ENCODE measurements at places on chromosomes 13 and 19. TPM values are rescaled to one million over a fixed set of nuclear protein-coding genes. Genes with fewer than 3 reads are reported as not detected.

DNA sequence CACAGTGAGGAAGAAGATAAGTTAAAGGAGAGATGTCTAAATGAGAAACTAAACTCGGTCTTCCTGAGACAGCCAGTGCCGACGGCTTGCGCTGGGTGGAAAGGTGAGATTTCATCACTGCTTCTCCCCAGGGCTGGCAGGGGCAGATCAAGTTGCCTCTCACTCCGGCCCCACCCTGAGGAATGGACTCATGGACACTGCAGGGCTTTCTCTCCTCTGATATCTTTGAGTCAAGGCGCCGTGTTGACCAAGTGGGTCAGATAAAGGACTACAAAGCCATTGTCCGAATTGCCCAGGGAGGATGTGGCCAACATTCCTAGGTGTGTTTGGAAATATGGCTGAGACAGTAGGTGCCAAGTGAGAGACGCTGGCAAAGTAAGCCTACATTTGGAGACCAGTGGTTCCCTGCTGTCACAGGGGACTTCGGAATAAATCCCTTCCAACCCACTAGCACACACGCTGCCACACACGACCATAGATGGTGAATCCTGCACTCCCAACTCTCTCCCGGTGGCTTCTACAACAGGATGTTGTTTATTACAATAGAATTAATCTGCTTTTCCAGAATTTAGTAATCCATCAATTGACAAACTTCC is 156.5 kb upstream of the TSC22D1 start:
- no peak for DNase-seq

GRCh38 chr19:49340069-49340864 is 5.1 kb downstream of the CD37 start:
- peak; percentile 75 for DNase-seq

GRCh38 chr13:109130093-109130835 is 500.9 kb downstream of the MYO16 start:
- no peak for DNase-seq

- no peak for DNase-seq
Observed at GRCh38 chr13:30818323-30818960, 83.1 kb downstream of the ALOX5AP start.

DNA sequence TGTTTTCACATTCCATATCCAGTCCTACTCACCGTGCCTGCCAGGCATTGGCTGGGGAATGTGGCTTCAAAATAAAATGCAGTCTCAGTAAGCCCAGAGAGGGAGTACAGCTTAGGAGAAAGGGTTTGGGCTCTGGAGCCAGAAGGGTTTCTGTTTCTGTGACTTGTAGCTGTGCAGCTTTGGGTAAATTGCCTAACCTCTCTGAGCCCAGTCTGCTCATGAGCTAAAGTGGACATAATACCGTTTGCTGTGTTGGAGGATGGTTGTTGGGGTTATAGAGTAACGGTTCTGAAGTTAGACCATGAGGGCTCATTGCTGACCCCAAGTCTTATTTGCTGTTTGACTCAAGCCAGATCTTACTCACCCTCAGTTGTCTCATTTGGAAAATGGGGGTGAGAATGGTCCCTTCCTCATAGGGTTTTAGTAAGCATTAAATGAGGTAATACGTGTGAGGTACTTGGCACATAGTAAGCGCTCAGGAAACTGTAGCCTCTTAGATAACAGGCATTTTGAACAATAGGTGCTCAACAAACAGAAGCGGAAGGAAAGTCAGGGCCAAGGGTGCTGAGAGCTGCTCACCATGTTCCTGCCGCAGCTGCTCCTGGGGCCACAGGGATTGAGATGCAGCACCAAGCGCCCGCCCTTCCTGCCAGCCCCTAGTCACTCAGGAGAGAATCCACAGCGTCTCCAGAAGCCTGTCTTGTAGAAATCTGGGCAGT is 45.5 kb downstream of the C13orf42 start:
- no peak for DNase-seq

- DNase-seq = no peak
Observed at GRCh38 chr13:45353895-45354294, 12.9 kb upstream of the TPT1 start.

GRCh38 chr13:34591900-34592529 is 350.1 kb upstream of the NBEA start:
- DNase-seq = no peak

DNA sequence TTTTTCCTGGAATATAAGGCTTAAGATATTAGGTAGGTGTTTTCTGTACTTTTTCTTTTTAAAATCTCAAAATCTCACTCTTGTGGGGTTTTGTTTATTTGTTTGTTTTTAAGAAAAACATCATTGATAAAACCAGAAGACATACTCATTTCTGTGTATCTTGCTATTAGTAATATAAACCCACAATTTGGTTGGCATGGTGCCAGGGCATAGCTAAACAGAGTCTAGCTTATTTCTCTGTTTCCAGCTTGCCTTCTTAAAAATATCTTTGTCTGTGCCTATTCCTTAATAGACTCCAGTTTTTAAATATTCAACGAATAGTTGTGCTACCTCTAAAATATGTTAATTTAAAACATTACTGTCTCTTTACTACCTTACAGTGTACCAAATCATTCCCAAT is 1121.9 kb upstream of the PCDH20 start:
- DNase-seq = no peak

GRCh38 chr13:30714629-30715371 is 20.5 kb upstream of the ALOX5AP start:
- no peak for DNase-seq

GRCh38 chr13:110327051-110327721 is 20.1 kb downstream of the COL4A2 start:
- no peak for DNase-seq

- DNase-seq = peak; percentile 70
Observed at GRCh38 chr19:11164879-11165406, 9.4 kb upstream of the SPC24 start.

DNA sequence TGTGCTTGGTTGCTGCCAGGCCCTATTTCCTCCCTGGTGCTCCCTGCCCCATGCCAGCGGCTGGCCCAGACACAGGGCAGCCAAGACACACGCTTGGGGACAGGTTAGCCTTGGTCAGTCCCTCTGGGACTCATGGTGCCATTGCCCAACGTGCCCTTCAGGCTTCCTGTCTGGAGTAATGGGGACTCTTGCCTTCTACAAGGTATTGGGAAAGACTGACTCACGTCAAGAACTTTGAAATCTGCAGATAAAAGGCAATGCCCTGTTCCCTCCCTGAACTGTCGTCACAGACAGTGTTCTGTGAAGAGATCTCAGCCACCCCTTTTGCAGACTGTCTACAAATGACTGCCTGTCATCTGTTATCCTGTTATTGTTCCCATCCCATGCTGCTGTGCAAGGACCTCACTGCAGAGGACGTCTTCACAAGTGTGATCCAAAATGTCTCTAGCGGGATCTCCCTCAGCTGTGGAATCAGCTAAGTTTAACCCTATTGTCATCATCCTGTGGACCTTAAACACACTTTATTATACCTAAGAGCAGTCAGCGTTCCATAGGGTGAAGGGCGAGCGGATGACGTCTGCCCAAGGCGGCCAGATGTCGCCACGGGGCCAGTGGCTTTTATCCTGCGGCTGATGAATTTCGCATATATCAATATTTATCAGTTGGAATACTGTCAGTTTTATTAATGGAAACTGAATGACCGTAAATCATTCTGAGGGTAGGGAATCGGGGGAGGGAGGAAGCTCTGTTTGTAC is 59.0 kb downstream of the GSX1 start:
- no peak for DNase-seq

DNA sequence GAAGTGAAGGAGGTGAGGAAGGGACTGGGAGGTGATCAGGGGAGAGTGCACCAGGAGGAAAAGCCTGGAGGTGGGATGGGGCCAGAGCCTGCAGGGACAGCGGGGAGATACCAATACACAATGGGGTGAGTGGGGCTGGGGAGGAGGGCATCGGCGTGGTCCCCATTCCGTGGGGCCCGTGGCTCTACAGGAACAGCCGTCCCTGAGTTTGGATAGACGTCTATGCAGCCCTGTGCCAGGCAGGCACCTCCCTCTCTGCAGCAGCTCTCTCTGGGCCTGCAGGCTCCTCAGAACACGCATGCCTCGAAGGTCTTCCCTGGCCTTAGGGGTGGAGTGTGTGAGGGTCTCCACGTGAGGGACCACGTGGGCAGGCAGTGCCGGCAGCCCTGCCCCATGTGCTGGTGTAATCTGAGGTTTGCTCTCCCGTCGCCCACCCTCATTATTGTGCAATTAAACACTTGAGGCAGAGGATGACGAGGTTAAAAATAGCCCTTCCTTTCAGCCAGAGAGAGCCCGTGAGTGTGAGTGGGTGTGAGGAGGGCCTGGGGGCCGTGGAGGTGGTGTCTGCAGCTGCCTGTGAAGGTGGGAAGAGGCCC is 16.5 kb downstream of the C2CD4C start:
- DNase-seq = no peak

DNA sequence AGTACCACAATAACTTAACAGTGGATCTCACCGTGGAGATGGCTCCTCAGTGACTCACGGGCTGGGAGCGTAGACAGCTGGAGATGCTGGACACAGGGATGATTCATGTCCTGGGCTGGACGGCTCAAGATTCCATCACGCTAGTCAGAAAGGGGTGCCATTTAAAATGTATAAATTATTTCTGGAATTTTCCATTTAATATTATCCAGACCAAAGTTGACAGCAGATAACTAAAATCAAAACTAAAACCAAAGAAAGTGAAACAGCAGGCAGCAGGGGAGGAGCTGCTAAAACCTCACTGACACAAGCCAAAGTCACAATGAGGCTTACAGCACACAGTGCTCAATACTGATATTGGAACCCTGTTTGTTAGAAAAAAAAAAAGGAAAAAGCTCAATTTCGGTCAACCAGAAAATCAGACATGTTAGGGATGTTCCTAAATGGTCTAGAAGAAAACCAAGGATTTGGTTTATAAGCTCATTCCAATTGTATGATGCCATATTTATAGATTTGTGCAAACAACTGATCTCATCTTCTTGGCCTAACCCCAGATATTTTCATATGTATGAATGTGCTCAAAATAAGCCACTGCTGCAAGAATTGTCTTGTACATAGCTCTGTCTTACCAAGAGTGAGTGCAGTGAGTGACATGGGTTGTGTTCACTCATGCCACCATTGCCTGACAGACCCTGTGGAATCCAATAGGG is 111.8 kb downstream of the SACS start:
- DNase-seq = peak; percentile 17

- no peak for DNase-seq
Observed at GRCh38 chr13:108272333-108272732, 2.8 kb downstream of the TNFSF13B start.

DNA sequence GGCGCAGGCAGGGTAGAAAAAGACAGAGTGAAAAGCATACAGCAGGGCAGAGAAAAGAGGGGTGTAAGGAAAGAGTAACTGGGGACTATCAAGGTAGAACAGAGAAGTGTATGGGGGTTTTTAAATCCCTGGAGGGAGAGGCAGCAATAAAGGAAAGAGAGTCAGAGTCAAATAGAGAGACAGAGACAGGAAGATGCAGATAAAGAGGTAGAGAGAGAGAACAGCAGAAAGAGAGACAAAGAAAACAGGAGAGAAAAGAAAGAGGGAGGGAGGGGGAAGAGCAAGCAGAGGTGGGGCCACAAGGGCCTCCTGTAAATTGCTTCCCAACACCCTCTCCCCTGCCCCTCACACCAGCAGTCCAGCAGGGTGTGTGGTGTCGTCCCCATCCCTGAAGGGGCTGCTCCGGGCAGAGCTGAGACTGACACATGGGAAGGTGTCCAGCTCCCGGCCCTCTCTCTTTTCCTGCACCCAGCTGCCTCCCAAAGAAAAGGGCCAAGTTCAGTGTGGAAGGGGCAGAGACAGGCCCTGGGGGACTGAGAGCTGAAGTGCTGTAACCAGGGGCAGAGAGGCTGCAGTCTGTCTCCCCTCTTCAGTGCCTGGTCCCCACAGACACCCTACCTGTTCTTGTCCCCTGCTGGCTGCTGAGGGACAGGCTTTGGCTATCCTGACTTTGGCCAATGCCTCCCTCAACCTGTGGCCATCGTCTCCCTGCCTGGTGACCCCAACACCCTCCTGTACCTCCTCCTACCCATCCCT is 17.4 kb upstream of the POU2F2 start:
- no peak for DNase-seq

DNA sequence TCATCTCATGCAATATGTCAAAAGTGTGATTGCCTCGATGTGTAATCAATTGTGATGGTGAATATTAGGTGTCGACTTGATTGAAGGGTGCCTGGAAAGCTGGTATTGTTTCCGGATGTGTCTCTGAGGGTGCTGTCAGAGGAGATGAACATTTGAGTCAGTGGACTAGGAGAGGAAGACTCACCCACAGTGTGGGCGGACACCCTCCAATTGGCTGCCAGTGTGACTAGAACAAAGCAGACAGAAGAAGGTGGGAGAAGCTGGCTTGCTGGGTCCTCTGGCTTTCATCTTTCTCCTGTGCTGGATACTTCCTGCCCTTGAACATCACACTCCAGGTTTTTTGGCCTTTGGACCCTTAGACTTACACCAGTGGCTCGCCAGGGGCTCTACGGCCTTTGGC is 15.5 kb upstream of the CABP5 start:
- no peak for DNase-seq

GRCh38 chr19:49441960-49442350 is 628 bp upstream of the SLC17A7 start:
- DNase-seq = no peak

- peak; percentile 38 for DNase-seq
Observed at GRCh38 chr19:5154129-5154798, 185.4 kb downstream of the KDM4B start.

GRCh38 chr19:39906283-39906682 is 28.2 kb downstream of the FCGBP start:
- DNase-seq = no peak

GRCh38 chr13:92989301-92989700 is 237.3 kb upstream of the GPC6 start:
- DNase-seq = no peak

- DNase-seq = no peak
Observed at GRCh38 chr19:49952479-49952836, 8.5 kb downstream of the SIGLEC11 start.

DNA sequence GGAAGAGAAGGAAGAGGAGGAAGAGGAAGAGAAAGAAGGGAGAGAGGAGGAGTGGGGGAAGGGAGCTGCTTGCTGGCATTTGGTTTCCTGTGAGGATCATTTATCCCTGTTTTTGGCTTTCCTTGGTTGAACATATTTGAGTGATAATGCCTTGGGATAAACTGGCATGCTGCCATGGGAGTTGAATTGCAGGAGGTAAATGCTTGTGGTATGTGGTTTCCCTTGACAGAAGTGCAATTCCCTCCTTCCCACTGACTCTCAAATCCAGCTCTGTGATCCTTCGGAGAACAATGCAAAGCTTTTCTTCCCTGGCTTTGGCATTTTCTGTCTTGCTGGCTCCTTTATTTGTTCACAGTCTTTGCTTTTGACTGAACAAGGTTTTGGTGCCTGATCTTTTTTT is 27.2 kb upstream of the CBY2 start:
- no peak for DNase-seq

RHPN2 gene
- 68.3 TPM for total RNA-seq

SYNGR4 gene
- total RNA-seq = not detected

NKPD1 gene
- not detected for total RNA-seq

ERVV-1 gene
- not detected for total RNA-seq

ASPDH gene
- total RNA-seq = not detected

MAP1S gene
- 103 TPM for total RNA-seq

TEX29 gene
- total RNA-seq = not detected
